Brain microvascular endothelial cell (primary cell): ENCODE measurements at places on chromosomes 12 and 14.
A peak's percentile ranks its signal among the peaks of the same experiment; 100 is the strongest.

DNA sequence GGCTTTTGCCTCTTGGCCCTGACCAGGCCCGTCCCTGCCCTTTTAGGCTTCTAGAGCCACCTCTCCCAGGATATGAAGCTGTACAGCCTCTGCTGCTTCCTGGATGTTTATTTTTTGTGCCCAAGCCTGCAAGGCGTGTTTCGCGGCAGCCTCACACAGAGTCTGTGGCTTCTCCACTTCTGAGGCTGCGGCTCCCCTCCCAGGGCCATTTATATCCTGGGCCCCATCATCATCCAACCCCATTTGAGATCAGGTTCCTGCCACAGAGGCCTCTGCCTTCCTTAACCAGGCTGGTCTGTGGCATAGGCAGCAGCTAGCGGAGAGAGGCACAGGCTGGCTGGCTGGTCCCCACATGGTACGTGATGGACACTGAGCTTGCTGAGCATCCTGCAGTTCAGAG, 114.1 kb upstream of the PWP1 start:
- DNase-seq = no peak

GRCh38 chr12:113766131-113766878, 199.8 kb downstream of the RBM19 start:
- DNase-seq = no peak

- DNase-seq = no peak
These were observed 293.3 kb upstream of the TMPO start for GRCh38 chr12:98222135-98222534.

DNA sequence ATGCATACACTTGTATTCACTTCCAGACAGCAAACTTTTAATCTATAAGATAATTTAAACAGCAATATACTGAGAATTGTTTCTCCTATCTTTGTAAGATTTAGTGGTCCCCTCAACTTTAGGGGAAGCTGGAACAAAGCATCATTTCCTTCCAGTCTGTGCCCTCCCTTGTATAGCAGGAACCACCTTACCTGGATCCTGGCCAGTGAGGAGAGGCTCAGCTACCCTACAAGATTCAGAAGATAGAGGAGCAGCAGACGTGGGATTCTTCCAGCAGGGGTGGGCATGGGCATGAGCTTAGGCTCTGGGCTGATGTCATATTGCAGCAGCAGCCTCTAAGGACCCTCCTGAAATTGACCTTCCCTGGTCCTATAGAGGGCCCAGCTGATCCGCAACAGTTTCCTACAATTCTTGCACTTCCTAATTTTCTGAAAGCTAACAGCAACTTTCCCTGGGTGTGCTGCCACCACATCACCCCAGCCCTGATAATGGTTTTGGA, 21.3 kb downstream of the MOK start:
- no peak for DNase-seq

DNA sequence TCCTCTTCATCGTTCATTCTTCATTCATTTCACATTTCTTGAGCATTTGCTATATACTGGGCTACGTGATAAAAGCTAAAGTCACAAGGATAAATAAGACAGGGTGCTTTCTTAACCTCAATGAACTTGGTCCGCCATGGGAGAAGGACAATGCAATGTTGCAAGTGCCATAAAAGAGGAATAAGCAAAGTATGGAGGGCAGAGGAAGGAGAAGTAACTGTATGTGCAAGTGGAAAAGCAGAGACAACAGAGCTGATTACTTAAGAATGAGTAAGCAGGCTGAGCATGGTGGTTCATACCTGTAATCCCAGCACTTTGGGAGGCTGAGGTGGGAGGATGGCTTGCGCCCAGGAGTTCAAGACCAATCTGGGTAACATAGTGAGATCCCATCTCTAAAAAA, 14.4 kb downstream of the AREL1 start:
- DNase-seq = no peak

- DNase-seq = no peak
These were observed 646.2 kb upstream of the STXBP6 start for GRCh38 chr14:25696176-25696575.

GRCh38 chr12:32437095-32437515, 37.7 kb downstream of the FGD4 start:
- DNase-seq = peak; percentile 91

DNA sequence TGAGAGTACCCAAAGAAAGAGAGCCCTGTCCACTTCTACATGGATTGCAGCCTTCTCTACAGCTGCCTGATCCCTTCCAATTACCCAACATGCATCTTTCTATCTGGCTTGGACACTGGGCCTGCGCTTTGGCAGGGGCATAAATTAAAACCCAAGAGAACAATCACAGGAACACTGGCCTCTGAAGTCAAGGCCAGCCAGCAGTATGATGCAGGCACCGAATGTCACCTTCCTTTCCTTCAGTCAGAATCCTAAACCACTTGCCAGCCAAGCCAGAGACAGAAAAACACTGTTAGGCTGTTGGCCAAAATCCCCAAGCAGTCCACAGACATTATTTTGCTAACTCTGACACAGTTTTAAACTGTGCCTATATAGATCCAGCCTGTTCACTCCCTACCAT, 113.7 kb downstream of the DUSP6 start:
- DNase-seq = no peak

DNA sequence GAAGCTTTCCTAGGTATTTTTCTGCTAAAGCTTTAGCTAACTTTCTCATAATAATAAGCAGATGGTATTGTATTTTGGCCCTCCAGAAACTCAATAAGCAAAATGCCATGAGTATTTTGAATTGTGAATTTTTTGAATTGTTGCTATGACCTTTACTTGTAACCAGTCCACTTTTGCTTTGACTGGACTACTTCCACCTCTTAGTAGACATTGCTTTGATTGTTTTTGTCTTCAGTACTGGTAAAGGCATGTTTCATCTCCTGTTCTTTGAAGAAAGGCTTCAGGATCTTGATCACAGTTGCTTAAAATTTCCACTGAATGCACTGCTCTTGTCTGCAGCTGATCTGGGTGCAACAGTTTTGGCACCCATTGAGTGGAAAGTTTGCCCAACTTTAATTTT, 102.3 kb downstream of the TRMT5 start:
- DNase-seq = no peak

- no peak for DNase-seq
These were observed 197.6 kb downstream of the PHETA1 start for GRCh38 chr12:111171345-111171744.

DNA sequence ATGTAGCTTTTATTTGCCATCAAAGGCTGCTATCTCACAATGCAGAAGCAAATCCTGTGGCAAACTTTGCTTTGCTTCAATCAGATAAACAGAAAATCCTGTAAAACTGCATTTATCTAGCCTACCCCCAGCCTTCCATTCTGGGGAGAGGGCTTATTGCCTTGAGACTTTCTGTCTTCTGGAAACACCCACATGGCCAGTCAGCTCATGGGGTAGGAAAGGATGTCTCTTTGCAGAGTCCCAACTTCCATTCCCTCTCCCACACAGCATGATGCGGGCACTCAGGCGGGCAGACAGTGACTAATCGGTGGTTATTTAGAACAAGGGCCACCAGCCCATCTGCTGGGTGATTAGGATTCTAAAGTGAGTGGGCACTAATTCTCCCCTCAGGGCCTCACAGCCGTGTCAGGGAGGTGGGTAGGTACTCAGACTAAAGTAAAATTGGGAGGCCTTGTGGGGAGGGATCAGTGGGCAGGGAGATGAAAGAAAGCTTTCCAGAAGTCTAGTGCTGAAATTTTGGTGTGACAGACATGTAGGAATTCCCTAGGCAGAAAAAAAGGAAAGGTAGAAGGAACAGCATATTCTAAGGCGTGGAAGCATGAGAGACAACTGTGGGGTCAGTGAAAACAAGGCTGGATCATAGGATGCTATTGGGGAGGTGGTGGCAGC, 720.5 kb downstream of the VRK1 start:
- DNase-seq = no peak

DNA sequence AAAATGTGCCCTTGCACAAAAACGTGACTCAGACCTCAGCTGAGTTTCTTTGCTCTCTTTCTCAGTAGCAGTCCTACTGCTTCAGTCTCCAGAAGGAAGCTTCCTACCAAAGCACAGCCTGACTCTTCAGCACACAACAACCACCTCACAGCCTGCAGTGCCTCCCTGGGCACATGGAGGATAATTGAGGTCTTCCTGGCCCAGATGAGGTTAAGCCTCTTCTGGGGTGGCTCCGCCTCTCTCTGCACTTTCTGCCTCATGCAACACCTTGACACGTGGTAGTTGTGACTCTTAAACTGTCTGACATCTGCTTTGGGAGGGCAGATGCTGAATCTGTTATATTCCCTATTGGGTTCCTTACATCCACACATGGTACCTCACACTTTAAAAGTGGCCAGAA, 33.8 kb downstream of the GIT2 start:
- DNase-seq = no peak

GRCh38 chr14:98928418-98928817, 343.6 kb downstream of the BCL11B start:
- no peak for DNase-seq

- DNase-seq = peak; percentile 57
These were observed 768 bp downstream of the CEP170B start for GRCh38 chr14:104865631-104866441.

GRCh38 chr14:88129306-88130056, 124.5 kb downstream of the GPR65 start:
- peak; percentile 35 for DNase-seq

- no peak for DNase-seq
These were observed 23.6 kb upstream of the OR11G2 start for GRCh38 chr14:20167091-20167490.

DNA sequence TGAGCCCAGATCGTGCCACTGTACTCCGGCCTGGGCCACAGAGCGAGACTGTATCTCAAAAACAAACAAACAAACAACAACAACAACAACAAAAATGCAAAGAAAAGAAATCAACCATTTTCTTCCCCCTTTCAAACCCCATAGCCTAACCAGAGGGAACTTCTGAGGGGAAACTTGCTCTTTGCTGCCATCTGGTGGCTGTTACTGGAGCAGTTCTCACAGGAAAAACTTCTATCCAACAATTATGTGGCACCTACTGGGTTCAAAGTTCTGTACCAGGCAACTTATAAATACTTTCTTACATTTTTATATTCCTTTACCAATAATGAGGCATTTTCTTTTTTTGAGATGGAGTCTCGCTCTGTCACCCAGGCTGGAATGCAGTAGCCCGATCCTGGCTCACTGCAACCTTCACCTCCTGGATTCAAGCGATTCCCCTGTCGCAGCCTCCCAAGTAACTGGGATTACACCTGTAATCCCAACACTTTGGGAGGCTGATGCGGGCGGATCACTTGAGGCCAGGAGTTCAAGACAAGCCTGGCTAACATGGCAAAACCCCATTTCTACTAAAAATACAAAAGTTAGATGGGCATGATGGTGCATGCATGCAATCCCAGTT, 50.9 kb upstream of the BICDL1 start:
- peak; percentile 24 for DNase-seq

GRCh38 chr12:3628629-3629028, 124.3 kb downstream of the CRACR2A start:
- DNase-seq = no peak

DNA sequence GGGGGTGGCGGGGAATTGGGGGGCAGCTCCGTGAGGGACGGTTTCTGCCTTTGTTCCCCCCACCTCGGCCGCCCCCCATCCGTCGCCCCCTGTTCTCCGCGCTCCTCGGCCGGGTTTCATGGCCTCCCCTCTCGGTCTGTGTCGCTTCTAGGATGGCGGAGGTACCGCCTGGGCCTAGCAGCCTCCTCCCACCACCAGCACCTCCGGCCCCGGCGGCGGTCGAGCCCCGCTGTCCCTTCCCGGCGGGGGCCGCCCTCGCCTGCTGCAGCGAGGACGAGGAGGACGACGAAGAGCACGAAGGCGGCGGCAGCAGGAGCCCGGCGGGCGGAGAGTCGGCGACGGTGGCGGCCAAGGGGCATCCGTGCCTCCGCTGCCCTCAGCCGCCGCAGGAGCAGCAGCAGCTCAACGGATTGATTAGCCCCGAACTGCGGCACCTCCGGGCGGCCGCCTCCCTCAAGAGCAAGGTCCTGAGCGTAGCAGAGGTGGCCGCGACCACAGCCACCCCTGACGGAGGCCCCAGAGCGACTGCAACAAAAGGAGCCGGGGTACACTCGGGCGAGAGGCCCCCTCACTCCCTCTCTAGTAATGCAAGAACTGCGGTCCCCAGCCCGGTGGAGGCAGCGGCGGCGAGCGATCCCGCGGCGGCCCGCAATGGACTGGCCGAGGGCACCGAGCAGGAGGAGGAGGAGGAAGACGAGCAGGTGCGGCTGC, 575 bp downstream of the NAA30 start:
- DNase-seq = no peak

GRCh38 chr12:76441016-76441415, 92.8 kb upstream of the BBS10 start:
- DNase-seq = no peak

- no peak for DNase-seq
These were observed 99.2 kb downstream of the SLC5A8 start for GRCh38 chr12:101110866-101111265.

DNA sequence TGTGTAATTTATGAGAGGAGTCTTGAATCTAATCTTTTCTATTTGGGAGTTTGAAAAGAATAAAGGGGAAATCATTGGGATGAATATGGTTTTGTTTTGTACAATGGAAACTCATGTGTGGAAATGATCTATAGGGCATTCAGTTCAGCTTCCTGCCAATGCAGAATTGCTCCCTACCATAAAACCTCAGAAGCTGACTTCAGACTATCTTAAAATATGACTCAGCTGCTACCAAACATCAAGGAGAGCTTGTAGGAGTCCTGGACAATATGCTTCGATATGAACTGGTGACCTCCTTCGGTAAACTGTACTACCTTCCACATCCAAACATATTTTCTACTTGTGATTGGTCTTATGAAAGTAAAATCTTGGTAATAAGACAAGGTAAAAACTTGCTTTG, 160.6 kb downstream of the CAPZA3 start:
- no peak for DNase-seq

DNA sequence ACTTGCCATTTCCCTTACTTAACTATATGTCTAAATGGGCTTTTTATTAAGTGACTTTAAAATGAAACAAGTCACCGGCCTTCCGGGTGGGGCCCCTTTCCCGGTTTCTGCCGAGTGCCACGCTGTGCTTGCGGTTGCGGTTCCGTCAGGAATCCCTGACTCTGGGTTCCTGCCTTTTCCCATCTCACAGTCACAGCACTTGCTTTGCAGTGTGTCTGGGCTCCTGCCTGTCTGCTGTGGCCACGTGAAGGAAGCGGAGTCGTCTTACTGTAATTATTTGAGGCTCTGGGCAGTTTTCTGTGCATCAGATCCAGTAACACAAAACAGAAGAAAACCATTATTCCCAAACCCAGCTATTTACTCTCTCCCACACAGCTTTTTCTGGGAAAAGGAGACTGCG, 44.0 kb upstream of the FRMD6 start:
- DNase-seq = peak; percentile 63

- DNase-seq = no peak
These were observed at the start of gene RPL10L for GRCh38 chr14:46651526-46652144. Gene RPL10L, minus strand, starts transcription at chr14:46651781. Its CDS starts 45 bp downstream, at chr14:46651736.

DNA sequence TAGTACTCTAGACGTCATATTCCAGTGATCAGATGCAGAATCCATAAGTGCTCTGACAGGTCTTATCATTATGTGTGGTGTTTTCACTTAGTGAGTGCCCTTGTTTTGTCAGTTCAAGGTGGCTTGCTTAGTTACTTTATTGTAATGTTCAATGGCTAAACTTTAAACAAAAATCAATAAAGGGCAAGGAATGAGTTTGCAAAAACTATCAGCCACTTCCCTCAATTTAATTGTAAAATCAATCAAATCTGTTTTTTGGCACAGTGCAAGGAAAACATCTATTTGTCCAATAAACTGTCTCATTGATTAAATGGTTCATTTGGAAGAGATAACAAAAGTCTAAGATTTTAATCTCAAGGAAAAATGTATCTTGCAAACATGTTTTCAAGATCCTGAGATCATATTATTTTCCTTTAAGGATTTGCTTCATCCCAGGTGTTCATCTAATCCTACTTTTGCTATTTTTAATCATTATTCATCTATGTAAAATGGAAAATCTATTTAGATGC, 59.6 kb upstream of the EEA1 start:
- no peak for DNase-seq

GRCh38 chr12:5023842-5024241, 19.8 kb upstream of the KCNA5 start:
- no peak for DNase-seq
